ENCODE measurements at places on chromosomes 7 and 10.

- no peak for DNase-seq
These were observed 103.4 kb upstream of the SDK1 start for GRCh38 chr7:3197567-3198213.

DNA sequence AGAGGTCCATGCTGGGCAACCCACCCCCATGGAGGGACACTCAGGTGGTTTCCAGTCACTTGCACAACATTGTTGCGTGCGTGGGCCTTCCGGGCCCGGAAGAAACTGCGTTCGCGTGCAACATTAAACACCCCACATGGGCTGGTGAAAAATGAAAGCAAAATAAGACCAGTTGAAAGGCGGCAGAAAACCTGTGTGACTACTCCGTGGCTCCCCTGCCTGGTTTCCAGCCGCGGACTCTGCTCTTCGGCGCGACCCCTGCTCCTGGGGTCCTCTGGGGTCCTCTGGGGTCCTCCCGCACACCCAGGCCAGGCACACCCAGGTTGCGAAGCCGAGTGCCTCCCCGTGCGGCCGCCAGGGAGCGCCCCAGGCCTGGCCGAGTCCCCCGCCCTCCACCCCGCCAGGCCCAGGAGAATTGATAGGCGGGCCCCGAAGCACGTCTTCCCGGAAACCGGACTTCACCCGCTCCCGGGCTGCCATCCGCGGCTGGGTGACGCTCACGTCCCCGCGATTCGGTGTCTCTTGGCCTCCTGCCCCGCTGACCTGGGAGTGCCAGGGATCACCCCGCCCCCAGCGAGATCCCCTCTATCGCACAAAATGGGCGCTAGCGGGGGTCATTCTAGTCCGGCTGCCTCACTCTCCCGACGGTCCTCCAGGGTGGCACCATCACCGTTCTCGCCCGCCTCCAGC lies 1.9 kb upstream of the SH2D4B start:
- peak; percentile 78 for DNase-seq

DNA sequence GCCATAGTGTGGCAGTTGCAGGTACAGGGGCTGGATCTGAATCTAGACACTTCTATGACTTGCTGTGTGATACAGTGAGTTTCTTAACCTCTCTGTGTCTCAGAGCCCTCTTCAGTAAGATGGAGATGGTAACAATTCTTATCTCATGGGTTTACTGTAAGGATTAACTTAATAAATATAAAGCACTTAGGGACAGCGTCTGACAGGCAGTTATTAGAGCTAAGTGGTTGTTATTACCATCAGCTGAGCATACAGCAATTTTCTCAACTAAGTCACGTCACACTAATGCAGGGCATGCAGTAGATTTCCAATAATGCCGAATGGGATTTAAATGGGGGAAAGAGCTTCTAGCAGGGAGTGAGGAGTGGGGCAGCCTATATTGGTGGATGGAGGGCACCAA lies 162.6 kb downstream of the SH2D4B start:
- no peak for DNase-seq

GRCh38 chr10:103102195-103102594 lies 90.9 kb downstream of the NT5C2 start:
- no peak for DNase-seq

DNA sequence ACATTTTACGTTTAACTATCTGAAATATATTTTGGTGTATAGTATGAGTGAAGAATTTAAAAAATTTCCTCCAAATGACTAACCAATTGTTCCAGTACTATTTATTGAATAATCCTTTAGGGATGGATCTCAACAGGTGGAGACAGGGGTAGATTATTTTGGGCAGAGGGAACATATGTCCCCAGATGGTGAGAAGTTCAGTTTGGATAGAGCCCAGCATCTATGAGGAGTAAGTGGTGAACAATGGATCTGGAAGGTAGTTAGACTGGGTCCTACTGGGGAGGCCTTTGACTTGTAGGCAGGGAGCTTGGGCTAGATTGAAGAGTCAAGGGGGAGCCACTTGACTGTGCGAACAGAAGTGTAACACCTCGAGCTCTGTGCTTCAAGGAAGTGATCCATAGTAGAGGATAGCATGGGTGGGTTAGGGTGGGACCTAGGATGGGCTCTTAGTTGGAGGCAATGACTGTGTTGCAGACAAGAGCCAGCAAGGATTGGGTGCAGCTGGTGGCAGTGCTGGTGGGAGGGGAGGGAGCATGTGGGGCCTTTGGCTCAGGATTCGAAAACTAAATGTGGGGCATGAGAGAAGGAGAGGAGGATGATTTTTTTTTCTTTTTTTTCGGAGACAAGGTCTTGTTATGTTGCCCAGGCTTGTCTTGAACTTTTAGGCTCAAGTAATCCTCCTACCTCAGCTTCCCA lies 3.9 kb upstream of the PURB start:
- DNase-seq: no peak

DNA sequence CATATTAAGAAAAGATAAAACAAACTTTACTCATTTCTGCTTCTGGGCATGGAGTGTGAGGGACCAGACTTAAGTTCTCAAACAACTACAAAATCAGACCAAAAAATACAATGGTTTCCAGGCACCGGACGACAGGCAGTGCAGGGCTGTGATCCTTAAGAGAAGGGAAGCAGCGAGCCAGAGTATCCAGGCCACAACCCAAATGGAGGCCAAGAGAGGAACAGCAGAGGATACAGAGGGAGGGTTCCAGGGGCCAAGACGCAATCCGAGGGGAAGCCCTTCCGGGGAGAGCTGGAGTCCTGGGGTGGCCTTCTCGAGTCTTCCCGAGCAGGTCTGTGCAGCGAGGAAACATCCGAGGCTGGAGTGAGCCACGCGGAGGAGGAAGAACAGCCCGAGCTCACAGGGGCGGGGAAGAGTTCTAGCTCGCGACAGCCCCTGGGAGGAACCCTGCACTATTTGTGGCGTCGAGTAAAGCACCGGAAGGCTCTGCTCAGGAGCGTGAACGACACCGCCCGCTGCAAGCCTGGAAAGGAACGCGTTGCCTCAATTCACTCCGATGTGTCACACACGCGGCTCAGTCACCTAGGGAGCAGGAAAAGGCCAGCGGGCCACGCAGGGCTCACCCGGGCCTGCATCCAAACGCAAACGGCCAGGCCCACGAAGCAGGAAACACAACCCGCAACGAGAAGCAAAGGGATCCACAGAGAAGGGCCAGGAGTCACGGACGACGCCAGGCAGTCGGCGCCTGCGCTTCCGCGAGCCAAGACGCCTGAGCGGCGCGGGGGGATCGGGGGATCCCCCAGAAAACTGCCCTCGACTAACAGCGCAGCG lies 933 bp upstream of the RNF32 start:
- no peak for DNase-seq

All from CD4-positive, alpha-beta memory T cell (primary cell).